ENCODE measurements at places on chromosomes 6 and 20.

DNA sequence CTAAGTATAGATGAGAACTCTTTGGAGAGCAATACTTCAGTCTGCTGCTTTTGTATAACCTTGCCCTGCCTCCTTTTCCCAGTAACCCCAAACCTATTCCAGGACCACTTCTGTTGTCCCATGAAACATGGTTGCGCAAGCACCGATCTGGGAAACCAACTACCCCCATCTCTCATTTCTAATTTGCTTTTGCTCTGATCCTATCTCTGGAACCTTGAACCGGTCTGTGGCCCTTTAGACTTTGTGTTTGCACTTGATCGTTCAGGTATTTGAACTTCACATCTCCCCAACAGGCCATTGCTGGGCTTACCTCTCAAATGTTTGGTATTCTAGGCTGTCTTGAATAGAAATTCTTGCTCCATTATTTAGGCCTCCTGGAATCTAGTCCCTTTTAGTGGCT is 25.0 kb downstream of the L3MBTL3 start:
- no peak for DNase-seq

- DNase-seq = no peak
These were observed 126.0 kb downstream of the ADGRB3 start for GRCh38 chr6:68760941-68761676.

- peak; percentile 78 for DNase-seq
These were observed at the start of gene SNRPB for GRCh38 chr20:2470423-2471193. SNRPB (minus strand) TSS chr20:2470789; CDS start chr20:2470690, 99 bp downstream.

DNA sequence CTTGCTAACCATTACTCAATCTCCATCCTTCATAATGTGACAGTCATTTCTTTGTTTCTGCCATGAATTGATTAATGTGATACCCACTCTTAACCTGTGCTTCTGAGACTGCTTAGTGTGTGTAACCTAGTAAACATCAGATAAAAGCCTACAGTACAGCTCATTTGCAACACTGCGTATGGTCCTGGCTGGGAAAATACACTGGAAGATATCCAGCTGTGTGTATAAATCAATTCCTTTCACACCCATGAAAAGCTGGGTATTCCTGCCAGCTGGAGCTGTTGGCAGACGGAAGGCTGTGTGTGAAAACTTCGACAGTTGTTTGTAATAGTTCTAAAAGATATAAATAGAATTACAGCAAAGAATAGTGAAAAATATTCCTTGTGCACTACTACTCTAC is 509.2 kb downstream of the FRK start:
- DNase-seq = no peak

DNA sequence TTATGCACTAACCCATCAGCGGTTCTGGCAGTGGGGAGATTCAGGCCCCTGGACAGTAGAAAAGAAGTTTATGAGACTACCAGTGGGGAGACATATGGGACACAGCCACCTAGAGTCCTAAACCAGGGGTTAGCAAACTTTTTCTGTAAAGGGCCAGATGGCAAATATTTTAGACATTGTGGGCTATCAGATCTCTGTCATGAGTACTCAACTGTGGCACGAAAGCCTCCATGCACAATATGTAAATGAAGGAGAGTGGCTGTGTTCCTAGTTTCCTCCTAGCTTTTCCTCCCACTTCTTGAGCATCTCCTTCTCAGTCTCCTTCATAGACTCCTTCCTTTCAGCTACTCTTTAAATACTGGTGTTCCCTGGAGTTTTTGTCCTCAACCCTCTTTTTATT is 3.3 kb upstream of the HLA-DMA start:
- no peak for DNase-seq

DNA sequence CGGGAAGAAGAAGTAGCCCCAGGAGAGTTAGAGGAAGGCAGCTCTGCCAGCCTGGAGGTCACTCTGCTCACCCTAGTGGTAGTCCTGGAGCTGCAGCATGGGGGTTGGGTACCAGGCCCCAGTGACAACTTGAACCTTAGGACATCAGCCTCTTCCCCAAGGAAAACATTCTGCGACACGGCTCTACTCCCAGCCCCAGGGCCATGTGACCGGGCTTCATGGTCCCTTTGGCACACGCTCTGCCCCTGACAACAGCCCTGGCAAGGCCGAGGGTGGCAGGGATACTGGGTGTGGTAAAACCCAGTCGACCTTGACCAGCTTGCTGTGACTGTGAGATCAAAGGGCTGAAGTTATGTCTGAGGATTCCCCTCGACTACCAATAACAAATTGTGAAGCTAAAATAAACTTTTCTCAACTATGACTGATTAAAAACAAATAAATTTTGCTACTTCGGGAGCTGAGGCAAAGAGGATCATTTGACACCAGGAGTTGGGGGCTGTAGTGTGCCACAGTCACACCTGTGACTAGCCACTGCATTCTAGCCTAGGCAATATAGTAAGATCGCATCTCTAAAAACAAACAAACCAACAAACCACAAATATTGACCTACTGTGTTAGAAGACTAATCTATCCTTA is 24.4 kb upstream of the ARID1B start:
- no peak for DNase-seq

DNA sequence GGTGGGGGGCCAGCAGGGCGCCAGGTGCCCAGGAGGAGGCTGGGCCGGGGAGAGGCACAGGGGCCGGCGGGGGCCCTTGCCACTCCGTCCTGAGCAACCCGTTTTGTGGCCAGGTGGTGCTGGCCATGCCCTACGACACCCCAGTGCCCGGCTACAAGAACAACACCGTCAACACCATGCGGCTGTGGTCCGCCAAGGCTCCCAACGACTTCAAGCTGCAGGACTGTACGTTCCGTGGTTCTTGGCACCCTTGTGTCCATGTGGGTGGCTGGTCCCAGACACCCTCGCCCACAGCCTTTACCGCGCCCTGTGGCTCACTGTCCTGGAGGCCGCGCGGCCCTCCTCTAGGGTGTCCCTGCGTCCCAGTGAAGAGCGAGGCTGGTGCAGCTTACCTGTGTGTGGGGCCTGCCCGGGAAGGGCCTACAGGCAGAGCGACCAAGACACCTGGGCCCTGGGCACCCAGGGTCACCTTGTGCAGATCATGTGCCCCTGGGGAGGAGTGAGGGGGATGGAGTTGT is 28.7 kb downstream of the PYGB start:
- no peak for DNase-seq

DNA sequence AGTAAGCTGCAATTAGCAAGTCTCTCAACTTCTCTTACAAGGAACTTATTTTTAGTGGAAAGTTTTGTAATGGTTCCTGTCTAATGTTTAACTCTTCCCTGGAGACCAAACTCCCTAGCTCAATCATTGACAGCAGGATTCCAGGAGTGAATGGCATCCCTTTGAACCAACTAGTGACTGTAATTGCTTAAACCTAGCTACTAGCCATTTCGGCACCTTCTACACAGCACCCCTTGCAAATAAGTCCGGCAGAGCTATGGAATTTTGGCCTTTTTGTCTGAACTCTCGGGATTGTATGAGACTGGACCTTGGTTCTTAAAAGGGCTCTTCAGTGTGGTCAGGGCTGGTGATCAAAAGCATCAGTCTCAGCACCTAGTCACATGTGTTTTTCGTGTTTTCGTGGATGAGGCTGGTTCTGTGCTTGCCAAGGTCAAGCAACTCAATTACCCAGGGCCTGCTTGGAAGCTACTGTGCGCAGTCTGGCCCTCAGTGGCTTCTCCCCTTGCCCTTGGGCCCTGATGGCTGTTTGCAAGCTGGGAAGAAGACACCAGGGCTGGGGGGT is 135.3 kb upstream of the NEDD9 start:
- DNase-seq = no peak

All from activated gamma-delta T cell (primary cell).